ENCODE measurements at places on chromosomes 7 and 10.

DNA sequence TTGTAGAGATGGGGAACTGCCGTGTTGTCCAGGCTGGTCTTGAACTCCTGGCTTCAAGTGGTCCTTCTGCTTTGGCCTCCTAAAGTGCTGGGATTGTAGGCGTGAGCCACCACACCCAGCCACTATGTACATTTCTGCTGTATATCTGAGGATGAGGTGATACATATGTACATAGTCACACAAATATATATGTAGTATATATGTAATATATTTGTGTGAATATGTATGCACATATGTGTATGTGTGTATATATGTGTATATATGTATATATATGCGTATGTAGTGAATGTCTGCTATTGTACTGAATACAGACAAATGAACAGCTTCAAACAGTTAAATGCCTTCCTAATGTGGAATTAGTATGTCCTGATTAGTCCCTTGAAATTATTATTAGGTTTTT is 70.3 kb downstream of the EXOC6 start:
- DNase-seq, result no peak

DNA sequence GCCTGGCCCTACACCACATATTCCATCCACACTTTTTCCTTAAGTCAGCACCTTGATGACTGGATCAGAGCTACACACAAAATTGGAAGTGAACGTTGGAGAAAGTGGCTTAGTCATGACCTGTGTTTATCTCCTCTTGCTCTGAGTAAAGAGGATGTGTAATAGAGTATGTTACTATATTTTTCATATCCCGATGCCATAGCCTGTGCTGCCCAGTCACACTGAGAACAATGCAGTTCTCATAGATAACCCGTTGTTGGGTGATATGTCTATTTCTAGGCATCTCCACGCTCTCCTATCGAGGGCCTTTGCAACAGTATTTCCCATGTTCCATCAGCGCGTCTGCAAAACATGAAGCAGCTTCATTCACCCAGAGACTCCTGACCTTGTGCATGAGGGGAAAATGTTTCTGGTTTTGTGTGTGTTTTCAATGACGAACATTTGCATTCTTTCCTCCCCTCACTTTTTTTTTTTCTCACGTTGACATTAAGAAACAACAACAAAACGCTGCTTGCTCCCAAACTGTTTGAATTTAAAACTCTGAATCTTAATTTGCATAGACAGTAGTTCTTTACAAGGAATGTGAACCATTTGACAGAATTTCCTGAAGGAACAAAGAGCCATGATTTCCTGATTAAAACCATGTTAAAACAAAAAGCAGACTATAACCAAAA is 43.4 kb downstream of the GRK5 start:
- no peak for DNase-seq

DNA sequence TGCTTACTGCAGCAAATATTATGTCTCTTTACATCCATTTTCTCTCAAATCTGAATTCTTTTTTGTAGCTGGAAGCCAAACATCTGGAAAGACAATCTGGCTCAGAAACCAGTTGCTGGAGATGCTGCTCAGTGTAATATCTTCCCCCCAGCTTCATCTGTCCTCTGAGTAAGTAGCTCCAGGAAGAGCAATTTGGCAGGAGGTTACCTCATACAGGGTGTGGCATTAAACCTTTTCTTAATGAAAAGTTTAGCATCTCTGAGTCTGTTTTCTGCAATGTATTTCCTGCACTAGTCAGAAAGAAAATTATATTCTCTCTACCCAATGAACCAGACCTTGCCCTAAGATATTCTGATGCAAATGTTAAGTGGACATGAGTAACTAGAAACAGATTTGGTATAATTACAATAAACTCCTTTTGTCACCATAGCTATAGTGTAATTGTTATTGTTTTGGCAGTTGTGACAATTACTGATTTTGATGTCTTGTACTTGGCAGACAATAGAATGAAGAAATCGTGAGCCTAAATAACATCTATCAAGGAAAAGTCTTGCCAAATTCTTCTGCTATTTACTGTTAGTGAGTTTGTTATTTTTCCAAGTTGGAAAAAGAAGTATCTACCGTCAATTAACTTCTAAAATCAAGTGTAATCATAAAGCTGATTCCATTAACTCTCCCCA is 123.3 kb downstream of the WDFY4 start:
- no peak for DNase-seq

- no peak for DNase-seq
Observed at GRCh38 chr7:4268040-4268965, 413.8 kb upstream of the FOXK1 start.

- no peak for DNase-seq
Observed at GRCh38 chr7:135900065-135900546, 77.1 kb downstream of the MTPN start.

DNA sequence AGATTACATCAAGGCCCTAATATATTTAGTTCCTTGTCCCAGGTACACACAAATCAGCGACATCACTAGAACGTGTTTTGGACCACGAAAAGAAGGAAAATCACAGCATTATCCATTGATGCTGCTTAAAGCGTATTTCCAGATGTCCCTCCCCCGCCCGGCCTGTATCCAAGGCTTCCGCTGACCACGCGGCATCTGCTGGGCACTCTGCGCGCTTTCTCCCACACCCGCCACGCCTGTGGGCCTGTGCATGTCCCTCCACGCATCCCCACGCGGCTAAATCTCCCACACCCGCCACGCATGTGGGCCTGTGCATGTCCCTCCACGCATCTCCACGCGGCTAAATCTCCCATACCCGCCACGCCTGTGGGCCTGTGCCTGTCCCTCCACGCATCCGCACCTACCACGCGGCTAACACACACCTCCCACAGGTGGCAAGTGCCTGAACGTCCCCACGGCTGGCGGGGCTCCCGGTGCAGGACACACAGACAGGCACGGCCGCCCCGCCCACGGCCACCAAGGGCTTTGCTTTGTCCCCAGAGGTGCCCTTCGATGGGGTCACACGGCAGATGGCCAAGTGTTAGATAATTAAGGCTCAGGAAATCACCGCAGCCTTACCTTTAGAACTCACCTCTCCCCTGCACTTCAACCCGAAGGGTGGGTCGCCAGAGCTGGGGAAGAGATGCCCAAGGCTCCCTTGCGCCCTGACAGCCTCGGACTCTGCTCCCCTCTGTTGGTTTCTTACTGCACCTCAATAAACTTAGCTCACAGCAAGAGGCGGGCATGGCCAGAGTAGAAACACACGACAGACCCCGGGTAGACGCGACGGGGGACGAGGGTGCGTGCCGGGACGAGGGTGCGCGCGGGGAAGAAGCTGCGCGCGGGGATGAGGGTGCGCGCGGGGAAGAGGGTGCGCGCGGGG is 49.5 kb downstream of the DIP2C start:
- DNase-seq, result no peak
